Stimulated activated CD4-positive, alpha-beta T cell treated with anti-CD3 and anti-CD28 coated beads, Interleukin-12 subunit alpha, Interleukin-12 subunit beta, amount 100 ng/mL, for 48 hours (primary cell): ENCODE measurements at places on chromosomes 5 and 9.

DNA sequence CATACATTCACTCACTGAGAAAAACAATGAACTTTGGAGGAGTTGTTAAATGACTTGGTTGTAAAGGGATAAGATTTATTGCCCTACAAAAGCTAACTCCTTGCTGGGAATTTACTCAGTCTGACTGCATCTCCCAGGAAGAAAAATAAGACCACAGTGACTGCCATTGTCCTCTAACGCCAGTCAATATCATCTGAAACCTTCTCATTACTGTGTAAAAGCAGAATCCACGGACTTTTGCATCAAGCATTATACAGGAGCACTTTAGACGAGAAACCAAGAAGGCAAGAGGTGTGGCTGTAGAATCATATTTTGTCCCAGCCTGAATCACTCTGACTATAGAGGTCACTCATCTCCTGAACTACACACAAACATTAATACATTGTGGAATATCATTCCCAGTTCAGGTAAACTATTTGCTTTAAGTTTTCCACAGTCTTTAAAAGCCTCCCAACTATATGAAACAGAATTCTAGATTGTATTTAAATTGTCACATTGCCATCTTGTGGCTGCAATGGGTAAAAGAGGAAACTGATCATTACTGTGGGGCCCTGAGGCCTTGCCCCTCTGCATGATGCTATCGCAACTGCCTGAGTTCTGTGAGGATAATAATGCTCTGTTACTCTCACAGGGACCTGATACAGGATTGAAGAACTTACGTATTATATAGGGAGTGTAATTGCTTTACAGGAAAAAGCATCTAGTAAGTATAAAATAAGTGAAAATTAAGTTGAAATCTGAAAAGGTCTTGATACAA lies 142.9 kb downstream of the SLCO4C1 start:
- DNase-seq: no peak

DNA sequence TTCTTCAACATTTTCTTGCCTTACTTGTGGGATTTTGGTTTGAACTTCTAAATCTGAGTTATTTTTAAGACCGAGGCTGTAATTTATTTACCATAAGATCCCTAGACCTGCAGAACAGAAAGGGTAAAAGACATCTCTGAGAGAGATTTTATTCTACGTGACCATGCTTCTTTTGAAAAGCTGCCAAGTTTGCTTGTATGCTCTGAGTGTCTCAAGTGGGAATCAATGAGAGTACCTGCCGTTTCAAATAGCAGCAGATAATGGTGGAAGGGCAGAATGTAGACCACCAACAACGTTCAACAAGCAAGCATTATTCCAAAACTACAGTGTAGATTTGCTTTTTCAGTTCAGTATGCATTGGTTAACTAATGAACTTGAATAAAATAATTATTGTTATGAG lies 108.6 kb upstream of the MINAR2 start:
- DNase-seq: no peak

- no peak for DNase-seq
Measured at GRCh38 chr5:132267931-132268768, 10.7 kb downstream of the PDLIM4 start.

GRCh38 chr5:123398058-123398733 lies 25.0 kb downstream of the CEP120 start:
- no peak for DNase-seq

- DNase-seq: no peak
Measured at GRCh38 chr9:93094658-93095204, 1.3 kb upstream of the CARD19 start.
